ENCODE measurements at places on chromosomes 5 and 9.

DNA sequence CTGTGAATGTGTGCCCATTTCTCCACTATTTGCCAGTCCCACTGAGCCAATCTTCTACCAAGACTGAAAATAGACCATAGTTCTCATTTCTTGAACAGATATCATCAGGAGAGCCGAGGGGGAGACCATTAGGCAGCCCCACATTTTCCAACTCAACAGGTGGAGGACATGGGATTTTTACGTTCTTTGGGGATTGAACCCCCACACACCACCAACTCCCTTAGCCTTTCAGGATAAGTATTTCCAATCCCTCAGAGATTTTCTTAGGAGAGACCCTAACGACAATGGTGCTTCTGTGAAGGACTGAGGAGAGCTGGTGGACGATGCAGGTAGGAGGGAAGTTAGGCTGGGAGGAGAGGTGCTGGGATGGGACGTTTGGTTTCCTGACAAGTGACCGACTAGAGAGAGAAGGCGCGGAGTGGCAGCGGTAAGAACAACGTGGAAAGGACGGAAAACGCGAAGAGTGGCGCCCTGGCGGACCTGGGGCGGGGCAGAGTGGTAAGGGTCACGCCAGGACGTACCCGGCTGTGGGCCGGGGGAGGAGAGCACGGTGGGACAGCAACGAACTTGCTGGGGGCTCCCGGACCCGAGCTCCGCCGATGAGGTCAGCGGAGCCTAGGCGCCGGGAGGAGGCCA, 681 bp upstream of the CHSY3 start:
- DNase-seq = no peak

DNA sequence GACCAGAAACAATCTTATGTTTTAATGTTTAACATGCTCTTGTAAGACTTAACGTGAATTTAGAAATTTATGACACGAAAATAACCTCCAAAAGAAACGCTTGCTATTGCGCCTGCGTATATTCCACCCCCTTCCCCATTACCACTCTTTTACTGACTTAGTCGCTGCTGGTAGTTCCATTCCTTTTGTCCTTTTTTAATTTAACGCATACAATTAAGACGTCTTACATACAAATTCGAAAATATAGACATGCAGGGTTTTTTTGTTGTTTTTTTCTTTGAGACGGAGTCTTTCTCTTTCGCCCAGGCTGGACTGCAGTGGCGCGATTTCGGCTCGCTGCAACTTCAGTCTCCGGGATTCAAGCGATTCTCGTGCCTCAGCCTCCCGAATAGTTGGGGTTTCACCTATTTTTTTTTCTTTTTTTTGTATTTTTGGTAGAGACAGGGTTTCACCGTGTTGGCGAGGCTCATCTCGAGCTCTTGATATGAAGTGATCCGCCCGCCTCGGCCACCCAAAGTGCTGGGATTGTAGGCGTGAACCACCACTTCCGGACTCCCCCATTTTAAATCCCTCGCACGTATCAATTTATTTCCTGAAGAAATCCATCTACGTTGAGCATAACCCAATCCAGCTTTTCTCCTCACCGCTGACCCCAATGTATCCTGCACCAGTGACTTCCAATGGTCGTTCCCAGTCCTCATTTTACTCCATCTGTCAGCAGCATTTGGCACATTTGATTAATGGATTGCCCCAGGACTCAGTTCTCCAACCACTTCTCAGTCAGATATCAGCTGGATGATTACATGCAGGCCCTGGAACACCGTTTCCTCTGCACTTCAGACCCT, 684 bp upstream of the MED7 start:
- DNase-seq = no peak

DNA sequence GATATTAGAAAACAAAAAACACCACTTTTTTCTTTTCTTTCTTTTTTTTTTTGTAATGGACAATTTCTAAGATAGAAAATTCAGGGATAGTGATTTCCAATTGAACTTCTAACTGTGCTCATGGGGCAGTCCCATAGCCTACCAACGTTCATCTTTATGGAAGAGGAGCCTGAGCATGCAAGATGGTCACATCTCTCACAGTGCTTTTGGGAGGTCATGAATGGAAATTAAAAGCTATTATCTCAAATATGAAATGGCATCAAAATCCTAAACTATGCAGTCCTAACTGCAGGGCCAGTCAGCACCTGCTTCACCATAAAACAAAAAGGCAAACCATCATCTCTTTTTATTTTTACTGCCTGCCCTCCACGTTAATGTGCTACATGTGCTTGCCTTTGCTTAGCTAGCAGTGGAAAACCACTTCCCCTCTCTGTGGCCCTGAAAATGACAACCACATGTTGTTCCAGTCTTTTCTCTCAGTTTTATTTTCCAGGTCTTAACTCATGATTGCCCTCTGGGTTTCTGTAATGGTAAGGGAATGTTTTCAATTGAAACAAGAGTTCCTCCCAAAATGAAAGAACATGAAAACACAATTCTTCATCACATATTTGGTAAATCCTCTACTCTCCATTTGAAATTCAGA, 16.7 kb downstream of the IFNB1 start:
- no peak for DNase-seq

DNA sequence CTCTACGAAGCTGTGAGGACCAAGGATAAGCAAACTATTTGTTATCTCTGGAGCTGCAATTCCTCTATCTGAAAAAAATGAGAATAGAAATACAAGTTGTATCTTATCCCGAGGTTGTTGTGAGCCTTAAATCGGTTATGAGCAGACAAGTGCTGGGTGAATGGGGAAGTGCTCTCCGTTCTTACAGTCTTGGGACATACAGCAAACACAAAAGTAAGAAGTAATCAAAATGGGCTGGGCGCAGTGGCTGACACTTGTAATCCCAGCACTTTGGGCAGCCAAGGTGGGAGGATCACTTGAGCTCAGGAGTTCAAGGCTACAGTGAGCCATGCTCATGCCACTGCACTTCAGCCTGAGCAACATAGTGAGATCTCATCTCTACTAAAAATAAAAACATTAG, 31.7 kb downstream of the ITK start:
- DNase-seq = no peak

DNA sequence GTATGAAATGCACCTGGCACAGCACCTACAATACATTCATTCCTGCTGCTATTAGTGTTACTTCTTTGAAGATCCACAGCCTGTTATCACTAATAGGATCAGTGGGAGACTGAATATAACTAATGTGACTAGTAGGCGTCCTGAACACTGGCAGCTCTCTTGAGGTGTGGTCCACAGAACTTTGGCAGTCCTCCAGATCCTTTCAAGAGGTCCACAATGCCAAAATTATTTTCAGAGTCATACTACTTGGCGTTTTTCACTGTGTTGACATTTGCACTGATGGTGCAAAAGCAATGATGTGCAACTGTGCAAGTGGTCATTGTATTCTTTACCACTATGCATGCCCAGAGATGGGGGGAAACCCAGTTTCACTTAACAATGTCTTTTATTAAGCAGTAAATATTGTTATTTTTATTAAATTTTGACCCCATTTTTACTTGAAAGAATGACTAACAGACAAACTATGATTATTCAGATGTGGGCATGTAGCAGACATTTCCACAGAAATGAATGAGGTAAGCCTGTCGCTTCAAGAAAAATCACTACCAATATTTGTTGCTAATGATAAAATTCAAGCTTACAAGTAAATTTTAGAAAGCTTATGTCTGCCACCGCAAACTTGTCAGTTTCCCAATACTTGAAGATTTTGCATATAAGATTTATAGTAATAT, 48.9 kb downstream of the ADRB2 start:
- DNase-seq = no peak

GRCh38 chr9:15670894-15671293, 118.1 kb downstream of the CCDC171 start:
- no peak for DNase-seq

DNA sequence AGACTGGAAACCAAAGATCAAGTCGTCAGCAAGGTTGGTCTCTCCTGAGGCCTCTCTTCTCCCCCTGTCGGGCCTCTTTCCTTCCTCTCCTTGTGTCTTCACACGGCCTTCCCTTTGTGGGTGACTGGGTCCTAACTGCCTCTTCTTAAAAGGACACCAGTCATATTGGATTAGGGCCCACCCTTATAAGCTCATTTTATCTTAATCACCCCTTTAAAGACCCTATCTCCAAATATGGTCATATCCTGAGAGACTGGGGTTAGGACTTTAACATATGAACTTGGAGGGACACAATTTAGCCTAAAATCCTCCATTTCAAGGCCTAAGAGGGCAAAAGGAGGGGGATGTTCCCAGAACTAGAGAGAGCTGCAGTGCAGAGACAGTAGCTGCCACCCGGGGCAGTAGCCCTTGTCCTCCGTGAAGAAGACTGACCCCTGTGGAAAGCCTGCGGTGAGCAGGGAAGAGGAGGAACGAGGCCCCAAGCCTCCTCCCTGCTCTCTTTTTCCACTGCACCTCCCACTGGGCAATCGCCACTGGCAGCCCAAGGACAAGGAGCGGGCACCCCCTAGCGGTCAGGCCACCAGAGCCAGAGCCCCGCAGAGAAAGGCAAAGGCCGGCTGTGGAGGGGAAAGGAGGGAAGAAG, 34.9 kb downstream of the CFAP90 start:
- DNase-seq = peak; percentile 22

DNA sequence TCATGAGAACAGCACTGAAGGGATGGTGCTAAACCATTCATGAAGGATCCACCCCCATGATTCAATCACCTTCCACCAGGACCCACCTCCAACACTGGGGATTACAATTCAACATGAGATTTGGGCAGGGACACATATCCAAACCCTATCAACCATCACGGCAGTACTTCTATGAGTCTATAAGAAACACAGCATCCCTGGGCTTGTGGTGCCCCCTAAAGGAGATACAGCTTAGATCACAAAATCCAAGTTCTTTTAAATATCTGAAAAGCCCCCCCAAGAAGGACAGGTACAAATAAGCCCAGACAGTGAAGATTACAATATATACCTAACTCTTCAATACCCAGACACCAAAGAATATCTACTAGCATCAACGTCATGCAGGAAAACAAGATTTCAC, 233.7 kb upstream of the ADRA1B start:
- no peak for DNase-seq

- DNase-seq = no peak
These were observed 53.9 kb downstream of the RFX3 start for GRCh38 chr9:3471883-3472282.

- no peak for DNase-seq
These were observed 75.0 kb upstream of the RAD23B start for GRCh38 chr9:107208121-107208520.

GRCh38 chr9:108885643-108886348, 23.7 kb downstream of the ACTL7A start:
- peak; percentile 43 for DNase-seq

DNA sequence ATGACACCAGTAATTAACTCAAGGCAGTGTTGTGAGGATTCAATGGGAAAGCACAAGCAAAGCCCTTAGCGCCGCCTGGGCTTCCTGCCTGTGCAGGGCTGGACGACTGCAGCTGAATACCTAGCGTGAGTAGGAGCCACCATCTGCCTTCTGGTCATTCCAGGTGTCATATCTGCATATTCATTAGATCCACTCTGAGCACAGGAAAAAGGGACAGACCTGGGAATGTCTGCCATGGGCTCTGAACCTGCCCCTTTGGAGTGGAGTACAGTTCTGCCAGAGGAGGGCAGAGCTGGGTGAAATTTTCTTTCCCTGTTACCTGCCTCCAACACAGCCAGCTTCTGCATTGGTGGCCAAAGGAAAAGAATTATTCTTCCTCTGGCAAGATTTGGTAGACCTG, 298.8 kb downstream of the NSG2 start:
- DNase-seq = no peak

DNA sequence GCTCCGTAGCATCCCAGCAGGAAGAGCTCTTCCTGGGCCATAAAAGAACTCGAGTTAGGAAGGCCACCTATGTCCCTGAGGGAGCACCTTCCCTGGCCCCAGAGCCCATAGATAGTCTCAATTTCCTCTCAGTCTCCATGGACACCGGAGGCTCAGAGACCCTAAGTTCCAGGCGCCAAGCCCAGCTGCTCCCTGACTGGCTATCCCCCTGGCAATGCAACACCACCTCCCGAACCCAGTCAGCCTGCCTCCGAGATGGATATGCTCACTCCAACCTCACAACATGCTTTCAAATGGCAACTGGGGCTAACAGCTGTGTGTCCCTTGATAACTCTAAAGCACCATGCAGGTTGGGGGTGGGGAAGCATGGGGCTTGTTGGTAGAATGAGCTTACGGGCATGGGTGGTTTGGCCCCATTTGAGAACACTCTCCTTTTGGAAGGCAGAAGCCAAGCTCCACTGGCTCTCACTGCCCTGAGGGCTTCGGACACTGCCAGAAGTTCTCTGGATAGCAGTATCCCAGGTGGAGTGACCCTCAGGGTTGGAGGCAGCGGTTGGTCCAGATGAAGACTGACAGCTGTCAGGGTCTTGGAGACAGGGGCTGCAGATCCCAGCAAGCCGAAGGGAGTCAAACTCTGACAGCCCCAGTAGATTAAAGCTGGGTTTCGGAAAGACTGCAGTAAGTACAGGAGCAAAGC, 165.3 kb downstream of the PAX5 start:
- DNase-seq = no peak

DNA sequence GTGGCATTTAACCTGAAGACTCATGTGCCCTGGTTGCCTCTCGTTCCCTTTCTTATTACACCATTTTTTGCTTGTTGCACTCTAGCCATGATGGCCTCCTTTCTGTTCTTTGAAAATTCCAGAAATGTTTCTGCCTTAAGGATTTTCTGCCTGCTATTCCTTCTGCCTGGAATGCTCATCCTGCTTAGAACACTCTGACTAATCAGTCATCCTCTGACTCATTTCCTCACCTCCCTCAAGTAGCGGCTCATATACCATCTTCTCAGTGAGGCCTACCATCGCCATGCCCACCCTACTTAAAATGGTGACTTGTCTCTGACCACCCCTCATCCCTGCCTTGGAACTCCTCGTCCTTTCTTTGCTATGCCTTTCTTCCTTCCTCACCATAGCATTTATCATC, 68.8 kb downstream of the KIF4B start:
- DNase-seq = no peak

DNA sequence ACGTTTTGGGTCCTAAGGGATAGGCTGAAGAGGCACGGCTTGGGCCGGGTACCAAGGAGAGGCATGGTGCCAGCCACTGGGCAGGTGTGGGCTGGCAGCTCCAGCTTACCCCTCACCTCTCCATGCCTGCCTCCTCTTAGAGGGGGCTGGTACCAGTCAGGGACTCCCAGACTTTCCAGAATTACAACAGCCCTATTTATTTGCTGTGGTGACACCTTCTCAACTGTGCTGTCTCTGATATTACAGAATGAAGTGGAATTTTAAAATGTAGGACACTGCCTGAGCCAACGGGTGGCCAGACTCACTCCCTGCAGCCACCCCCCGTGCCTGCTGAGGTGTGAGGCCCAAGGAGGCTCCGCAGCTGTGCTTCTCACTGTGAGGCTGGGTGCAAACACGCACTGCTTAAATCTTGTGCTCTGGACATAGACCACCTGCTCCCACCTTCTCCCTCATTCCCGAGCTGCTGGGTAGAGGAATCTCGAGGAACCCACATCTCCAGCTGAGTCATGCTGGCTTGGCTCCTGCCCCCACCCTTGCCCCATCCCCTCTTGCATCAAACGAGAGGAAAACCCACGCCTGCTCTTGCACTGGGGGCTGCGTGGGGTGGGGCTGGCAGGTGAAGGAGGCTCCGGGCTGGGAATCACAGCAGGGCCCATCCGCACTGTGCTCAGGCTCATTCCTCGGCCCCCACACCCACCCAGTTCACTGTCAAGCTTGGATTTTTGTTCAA, 47.9 kb downstream of the PRRT1B start:
- no peak for DNase-seq

GRCh38 chr5:67142816-67143215, 53.8 kb downstream of the CD180 start:
- DNase-seq = no peak

- no peak for DNase-seq
These were observed 4.1 kb downstream of the PTCD2 start for GRCh38 chr5:72324189-72324825.

GRCh38 chr9:134624621-134625181, 16.9 kb upstream of the COL5A1 start:
- no peak for DNase-seq

All from stimulated activated CD4-positive, alpha-beta T cell treated with anti-CD3 and anti-CD28 coated beads, Interleukin-12 subunit alpha, Interleukin-12 subunit beta, amount 100 ng/mL, for 24 hours (primary cell).